Activated effector memory CD4-positive, alpha-beta T cell treated with Interleukin-2 at 50 U/mL for 16 hours (primary cell): ENCODE measurements at places on chromosomes 4 and X.

- no peak for DNase-seq
These were observed 294.9 kb upstream of the BOD1L1 start for GRCh38 chr4:13922459-13922858.

GRCh38 chrX:44874420-44875184 is 1.6 kb downstream of the KDM6A start:
- no peak for DNase-seq

GRCh38 chr4:37068580-37068979 is 176.0 kb upstream of the NWD2 start:
- no peak for DNase-seq

- DNase-seq: no peak
These were observed 45.3 kb downstream of the SLC9A6 start for GRCh38 chrX:136030303-136031191.

DNA sequence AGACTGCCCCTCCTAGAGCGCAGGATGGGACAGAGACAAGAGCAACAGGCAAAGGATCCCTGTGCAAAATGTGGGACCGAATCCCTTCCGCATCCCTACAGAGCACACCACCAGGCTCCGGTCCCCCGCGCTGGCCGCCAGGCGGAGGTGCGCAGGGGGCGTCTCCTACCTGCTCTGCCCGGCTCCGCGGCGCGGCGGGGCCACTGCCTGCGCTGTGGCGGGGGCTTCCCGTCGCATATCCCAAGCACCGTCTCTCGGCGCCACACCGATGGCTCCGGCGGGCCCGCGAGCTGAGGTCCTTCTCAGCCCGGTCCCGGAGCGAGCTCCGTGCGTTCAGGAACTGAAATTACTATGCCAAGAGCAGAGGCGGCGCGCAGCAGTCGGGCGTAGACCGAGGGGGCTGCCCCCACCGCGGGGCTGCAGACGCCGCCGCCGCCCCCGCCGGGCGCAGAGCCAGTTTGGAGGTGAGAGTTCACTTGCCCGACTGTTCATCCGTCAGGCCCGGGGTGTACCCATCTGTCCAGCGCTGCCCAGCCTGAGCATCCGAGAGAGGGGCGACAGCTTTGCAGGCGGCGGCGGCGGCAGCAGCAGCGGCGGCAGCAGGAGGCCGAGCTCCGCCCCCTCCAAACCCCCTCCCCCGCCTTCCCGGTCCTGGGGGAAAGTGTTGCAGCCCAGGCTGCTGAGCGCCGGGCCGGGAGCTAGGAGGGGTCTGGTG is at the start of gene GPRIN3:
TSS of gene GPRIN3 (minus strand) at position 355 of the 715 bp plus-strand sequence. CDS start 57,690 bp downstream, outside the sequence.
- DNase-seq: peak; percentile 58

GRCh38 chr4:20256381-20256881 is 4.7 kb downstream of the SLIT2 start:
- no peak for DNase-seq

DNA sequence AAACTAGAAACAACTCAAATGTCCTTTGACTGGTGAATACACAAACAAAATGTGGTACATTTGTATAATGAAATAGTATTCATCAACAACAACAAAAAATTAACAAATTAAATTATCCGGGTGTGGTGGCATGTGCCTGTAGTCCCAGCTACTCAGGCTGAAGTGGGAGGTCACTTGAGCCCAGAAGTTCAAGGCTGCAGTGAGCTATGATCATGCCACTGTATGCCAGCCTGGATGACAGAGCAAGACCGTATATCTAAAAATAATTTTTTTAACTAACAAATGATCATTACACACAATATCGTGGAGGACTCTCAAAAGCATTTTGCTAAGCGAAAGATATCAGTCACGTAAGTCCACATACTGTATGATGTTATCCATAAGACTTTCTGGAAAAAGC is 71.6 kb upstream of the SORBS2 start:
- DNase-seq: no peak

DNA sequence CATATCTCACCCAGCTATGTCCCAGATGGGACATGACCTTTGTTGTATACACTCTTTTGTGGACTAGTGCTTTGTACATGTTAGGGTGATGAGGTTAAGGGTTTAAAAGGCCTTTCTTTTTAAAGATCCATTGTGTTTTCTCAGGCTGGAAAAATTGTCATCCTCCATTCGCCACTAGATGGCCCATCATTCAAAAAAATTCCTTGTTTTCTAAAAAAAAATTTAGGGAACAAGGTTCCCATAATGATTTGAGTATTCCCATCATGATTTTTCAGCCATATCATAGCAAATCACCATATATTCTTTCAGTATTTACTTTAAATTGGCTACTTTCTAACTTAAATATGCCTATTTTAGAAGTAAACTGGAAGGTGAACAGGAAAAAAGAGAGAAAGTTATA is 91.9 kb upstream of the TMEM164 start:
- no peak for DNase-seq

GRCh38 chr4:3346146-3346545 is 53.3 kb downstream of the RGS12 start:
- DNase-seq: no peak

GRCh38 chr4:20844311-20844710 is 144.1 kb downstream of the PACRGL start:
- no peak for DNase-seq

- DNase-seq: no peak
These were observed 44.8 kb upstream of the MTMR1 start for GRCh38 chrX:150648296-150648940.

DNA sequence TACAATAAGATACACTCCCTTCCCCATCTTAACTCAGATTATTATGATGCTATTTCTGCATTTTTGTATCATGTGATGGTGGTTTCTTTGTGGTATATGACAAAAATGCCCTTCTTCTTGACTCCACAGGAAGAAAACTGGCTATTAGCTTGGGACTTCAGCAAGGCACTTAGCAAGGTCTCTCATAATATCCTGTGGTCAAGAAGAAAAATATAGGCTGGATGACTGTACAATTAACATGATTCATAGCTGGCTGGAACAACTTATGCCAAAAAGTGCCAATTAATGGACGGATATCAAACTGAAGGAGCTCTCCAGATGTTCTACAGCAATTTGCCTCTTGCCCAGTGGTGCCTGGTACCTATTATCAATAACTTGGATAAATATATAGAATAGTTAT is 2.3 kb upstream of the MID1IP1 start:
- no peak for DNase-seq

DNA sequence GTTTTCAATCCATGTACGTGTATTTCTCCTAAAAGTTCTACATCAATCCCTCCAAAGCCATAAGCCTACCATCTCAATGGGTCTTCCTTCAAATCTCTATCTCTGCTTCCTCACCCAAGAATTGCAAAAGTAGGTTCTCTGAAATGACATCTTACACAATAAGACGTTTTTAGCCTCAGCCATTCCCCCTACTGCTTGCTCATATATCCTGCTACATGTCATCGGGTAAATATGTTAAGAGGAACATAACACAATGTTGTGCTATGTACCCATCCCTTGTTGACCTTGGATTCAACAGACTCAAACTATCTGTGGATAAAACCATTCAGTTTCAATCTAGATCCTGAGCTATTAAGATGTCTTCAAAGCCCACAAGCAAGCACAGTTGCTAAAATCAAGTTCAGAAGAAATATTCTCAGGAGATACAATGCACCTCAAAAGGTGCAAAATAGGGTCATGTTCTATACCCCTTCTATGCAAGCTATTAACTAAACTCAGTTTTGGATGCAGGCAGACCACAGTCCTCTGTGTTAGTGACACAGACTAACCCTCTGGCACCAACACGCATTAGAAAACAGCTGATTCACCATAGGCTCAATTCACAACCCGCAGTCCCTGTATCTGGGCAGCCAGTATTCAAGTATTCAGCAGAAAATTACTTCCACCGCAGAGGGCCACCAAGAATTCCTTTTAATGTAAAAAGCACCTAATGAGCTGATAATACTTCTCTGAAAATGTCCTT is 56.8 kb downstream of the CD99L2 start:
- no peak for DNase-seq

DNA sequence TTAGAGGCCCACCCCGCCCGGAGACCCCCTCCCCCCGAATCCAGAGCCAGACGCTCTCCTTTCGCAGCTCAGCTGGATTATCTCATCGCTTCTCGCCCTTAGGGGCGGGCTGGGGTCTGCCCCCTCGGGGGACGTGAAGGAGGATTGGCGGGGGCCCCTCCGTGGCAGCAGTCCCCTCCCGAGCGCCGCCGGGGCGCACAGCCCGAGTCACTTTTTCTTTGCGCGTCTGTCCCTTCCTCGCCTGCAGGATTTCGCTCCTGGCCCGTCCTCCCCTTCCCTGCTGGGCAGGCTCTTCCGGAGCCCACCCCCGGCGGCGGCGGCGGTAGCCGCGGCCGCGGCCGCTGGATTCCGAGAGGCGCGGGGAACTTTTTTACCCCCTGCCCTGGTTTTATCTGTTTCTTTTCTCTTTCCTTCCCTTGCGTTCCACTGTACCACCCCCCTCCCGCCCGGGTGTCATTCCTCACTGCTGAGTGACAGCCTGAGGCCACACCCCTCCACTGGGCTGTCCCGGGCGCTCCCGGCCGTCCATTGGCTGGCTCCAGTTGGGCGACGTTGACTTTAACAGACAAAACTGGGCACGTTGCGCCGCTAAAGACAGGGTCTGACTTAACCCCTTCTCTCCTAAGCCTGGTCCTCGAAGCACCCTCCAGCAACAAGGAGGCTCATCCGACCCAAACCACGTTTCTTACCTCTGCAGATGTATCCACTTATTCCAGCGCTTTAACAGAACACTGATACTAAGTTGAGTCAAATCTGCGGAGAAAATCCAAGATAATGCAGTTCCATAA is 492 bp upstream of the NKX3-2 start:
- no peak for DNase-seq

DNA sequence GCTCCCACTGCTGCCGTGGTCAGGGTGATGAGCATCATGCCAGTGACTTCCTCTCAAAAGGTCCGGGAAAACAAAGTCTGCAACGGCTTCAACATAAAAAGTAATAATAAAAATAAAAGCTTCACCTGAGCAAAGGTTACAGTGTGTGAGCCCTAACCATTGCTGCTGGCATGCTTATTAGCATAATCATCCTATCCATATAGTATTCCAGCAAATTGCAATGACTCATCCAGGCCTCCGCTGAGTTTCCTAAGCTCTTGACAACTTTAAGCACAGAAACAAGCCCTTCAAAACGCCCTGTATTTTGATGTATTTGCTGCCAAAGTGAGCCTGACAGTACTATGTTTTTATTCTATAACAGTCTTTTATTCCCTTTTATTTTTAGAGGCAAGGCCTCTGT is 100.5 kb downstream of the AASDH start:
- DNase-seq: no peak

DNA sequence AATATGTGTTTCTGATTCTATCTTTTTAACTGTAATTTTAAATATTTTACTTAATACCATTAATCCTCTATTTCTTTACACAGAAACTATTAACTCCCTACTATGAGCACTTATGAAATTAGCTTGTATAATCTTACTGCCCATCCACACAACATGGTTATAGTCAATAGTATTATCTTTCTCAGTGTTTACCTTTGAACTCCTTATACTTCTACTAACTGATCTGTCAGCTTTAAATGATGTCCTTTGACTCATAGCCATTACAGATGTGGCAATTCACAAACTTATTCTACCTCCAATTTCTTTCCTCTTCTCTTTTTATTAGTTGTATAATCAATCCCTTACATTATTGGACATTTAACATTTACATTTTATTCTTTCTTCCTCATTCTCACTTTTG is 5.5 kb downstream of the SEC31A start:
- DNase-seq: no peak

- DNase-seq: peak; percentile 35
These were observed 31.0 kb downstream of the TMEM131L start for GRCh38 chr4:153497091-153497531.

DNA sequence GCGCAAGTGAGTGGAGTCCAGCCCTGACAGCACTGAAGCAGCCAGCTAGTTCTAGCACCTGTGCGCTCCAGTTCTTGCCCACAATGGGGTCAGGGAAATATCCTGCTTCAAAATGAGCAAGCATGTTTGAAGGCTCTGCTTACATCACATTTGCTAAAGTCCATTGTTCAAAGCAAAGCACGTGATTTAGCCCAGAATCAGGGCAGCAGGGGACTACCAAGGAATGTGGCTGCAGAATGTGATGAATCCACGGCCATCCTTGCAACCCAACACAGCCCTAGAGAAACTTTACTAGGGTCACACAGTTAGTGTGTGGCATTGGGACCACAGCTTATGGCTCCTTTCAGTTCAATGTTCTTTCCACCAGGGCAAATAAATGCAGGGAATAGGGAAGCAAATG is 47.3 kb upstream of the SMIM31 start:
- no peak for DNase-seq

DNA sequence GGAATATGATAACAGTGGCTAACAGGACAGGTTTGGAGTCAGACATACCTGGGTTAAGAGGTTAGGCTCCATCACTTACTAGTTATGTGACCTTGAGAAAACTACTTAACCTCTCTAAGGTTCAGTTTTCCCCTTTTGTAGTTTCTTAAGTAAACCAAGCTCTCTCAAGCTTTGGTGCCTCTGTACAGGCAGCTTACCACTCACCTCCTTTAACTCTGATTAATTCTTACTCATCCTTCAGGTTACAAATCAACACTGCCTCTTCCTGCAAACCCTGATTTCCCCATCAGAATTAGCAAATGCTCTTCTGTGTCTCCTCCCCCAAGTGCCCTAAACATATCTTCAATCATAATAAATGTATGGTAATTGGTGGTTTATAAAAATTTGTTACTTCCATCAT is 3.5 kb upstream of the SERTM2 start:
- DNase-seq: no peak

DNA sequence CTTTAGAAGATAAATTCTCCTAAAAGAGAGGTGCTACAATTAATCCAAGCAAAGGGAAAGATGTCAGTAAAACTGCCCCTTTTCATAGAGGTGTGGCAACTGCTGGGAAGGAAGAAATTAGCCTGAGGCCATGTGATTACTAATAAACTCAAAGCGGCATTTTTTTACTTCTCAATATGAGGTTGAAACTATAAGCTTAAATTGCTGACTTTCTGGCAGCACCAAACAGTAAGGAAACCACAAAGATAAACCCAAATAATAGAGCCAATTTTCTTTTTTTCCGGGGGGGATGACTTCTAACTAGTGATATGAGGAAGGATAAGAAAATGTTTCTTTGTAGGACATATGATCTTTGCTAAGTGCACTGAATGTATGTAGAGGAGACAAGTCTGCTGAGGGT is 30.9 kb downstream of the AR start:
- DNase-seq: no peak

DNA sequence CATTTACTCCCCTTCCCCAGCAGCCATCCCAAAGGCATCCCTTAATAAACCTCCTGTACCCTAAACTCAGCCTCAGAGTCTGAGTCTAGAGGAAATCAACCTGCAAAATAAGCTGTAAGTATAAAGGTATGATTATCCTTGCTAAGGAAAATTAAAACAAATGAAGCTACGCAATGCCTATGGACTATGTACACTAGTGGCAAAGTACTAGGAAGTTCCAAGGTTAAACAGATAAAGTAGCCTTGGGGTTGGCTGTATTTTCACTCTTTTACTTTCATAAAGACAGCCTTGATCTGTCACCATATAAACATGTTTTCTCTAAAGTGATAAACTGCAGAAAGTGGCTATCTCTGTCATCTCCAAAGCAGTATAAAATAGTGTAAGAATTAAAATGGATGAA is 35.9 kb downstream of the MAP3K15 start:
- no peak for DNase-seq

- no peak for DNase-seq
These were observed 62.8 kb downstream of the UCHL1 start for GRCh38 chr4:41319553-41319952.
